Osteocyte (in vitro differentiated cells): ENCODE measurements at places on chromosomes 2 and 18. TPM values are rescaled to one million over a fixed set of nuclear protein-coding genes. Genes with fewer than 3 reads are reported as not detected.

Gene NYAP2
- not detected in 2 replicates for total RNA-seq

Gene LYPD1
- 0.18 and 0.19 TPM in 2 replicates for total RNA-seq

DNA sequence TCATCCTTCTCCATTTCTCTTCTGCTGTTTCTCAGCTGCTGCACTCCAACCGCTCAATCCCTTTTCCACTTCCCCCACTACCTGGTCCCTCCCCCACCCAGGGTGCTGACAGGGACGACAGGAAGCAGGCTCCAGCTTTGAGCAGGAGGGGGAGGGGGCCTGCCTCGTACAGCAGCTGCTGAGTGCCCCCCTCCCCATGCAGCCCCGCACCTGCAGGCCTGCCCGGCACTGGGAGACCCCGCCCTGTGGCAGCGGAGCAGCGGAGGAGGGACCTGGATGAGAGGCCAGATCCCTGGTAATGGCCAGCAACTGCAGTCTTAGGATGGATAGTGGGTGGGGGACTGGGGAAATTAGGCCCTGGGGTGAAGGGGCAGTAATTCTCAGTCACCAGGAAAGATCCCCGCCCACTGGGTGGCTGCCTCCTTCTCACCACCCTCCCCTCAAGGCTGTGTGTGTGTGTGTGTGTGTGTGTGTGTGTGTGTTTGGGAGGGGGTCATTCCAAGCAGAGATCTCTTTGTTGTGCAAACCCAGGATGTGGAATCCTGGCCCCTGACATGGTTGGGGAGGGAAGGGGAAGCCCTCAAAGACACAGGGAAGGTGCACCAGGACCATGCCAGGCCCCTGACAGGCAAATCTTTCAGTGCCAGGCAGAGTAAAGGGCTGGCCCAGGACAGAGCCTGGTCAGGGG lies 6.8 kb upstream of the CRYBA2 start:
- H3K4me1 ChIP-seq, result peaks cover 8% of the 10 kb centered on the region
- no peak for DNase-seq
- no peak overlapping the region for H3K4me3 ChIP-seq
- no peak overlapping the region for H3K27ac ChIP-seq

GRCh38 chr2:85906748-85907147 lies 18.0 kb upstream of the ST3GAL5 start:
- H3K27me3 ChIP-seq, result no peaks in the 10 kb centered on the region
- no peak overlapping the region for H3K4me3 ChIP-seq
- no peak for DNase-seq
- H3K4me1 ChIP-seq, result peaks cover 38% of the 10 kb centered on the region

- H3K27ac ChIP-seq, result no peak overlapping the region
- DNase-seq, result no peak
- no peaks in the 10 kb centered on the region for H3K36me3 ChIP-seq
- no peaks in the 10 kb centered on the region for H3K27me3 ChIP-seq
Measured at GRCh38 chr18:50143886-50144285, 51.1 kb downstream of the MYO5B start.

DNA sequence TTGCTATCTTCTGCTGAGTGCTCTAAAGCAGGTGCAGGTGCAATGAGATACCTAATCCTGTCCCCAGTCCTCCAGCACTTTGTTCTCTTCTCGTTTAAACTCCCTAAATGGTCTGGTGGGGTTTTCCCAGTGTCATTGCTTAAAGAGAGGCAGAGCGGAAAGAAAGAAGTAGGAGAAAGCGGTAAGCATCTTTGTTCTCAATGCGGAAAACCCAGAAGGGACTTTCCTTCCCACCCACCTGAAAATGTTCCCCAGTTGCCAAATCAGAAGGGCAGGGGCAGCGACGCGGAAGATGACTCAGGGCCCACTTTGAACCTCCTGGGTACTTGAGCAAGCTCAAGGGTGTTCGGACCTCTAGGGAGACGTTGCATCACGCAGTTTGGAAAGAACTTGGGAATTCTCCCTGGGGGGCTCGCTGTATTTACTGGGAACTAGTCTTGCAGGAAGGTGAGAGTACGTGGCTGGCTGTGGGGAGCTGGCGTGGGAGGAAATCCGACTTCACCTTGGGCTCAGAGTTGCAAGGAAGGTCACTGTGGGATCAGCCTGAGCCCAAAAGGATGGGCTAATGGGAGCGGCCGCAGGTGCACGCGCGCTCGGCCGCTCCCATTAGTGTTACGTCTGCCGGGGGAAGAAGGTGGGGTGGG lies 589 bp upstream of the SGPP2 start:
- no peaks in the 10 kb centered on the region for H3K36me3 ChIP-seq
- peak overlapping the region; percentile 67 for H3K4me3 ChIP-seq
- H3K27ac ChIP-seq, result no peak overlapping the region
- H3K4me1 ChIP-seq, result peaks cover 11% of the 10 kb centered on the region
- no peak for DNase-seq

DNA sequence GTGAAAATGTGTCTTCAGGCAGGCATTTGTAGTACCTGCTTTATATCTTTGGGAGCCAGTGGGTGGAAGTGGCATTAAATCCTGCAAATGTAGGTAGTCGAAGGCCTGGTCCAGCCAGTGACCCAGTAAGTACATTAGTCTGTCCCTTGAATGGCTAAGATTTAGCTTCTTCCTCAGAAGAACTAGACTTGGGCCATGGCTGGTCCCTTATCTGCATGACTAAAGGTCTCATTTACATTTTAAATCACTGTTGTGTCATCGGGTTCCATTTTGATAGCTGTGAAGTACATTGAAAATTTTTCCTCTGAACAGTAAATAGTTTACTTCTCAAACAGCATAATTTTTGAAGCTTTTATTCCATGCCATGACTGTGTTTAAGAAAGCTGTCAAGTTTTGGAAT lies 438.4 kb upstream of the KLHL29 start:
- H3K27ac ChIP-seq, result no peak overlapping the region
- no peaks in the 10 kb centered on the region for H3K4me1 ChIP-seq
- H3K27me3 ChIP-seq, result no peaks in the 10 kb centered on the region
- H3K36me3 ChIP-seq, result no peaks in the 10 kb centered on the region

- no peaks in the 10 kb centered on the region for H3K27me3 ChIP-seq
- no peaks in the 10 kb centered on the region for H3K4me1 ChIP-seq
- no peak overlapping the region for H3K4me3 ChIP-seq
- no peak overlapping the region for H3K27ac ChIP-seq
Measured at GRCh38 chr18:56389190-56389589, 249.2 kb downstream of the TXNL1 start.
